Activated T-cell treated with anti-CD3 and anti-CD28 coated beads, Interleukin-2, amount 50 U/mL, for 24 hours (primary cell): ENCODE measurements at places on chromosomes 2 and 18.

GRCh38 chr2:153509133-153509532 lies 30.6 kb upstream of the RPRM start:
- H3K27me3 ChIP-seq, result peaks cover 4% of the 10 kb centered on the region
- no peak overlapping the region for H3K4me3 ChIP-seq
- DNase-seq, result no peak
- no peaks in the 10 kb centered on the region for H3K4me1 ChIP-seq

GRCh38 chr2:66587216-66587615 lies 152.3 kb downstream of the MEIS1 start:
- no peak overlapping the region for H3K27ac ChIP-seq
- peaks cover 4% of the 10 kb centered on the region for H3K27me3 ChIP-seq
- no peaks in the 10 kb centered on the region for H3K4me1 ChIP-seq
- no peak for DNase-seq
- no peak overlapping the region for H3K4me3 ChIP-seq

- H3K4me3 ChIP-seq, result no peak overlapping the region
- peaks cover 11% of the 10 kb centered on the region for H3K4me1 ChIP-seq
- H3K27me3 ChIP-seq, result no peaks in the 10 kb centered on the region
- no peak for DNase-seq
- peaks cover 85% of the 10 kb centered on the region for H3K36me3 ChIP-seq
Measured at GRCh38 chr2:121387591-121388325, 102.8 kb upstream of the TFCP2L1 start.

DNA sequence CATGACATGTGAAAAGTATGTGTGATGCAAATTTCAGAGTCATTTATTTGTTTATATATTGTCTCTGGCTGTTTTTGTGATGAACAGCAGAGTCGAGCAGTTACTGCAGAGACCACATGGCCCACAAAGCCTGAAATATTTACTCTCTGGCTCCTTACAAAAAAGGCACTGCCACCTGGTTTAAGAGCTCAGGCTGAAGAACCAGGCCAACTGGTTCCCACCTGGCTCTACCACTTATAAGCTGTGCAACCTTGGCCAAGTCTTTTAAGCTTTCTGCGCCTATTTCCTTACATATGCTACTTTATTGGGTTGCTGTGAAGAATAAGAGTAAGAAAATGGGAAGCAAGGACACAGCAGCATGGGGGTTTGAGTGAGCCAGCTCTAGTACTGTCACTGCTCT lies 207.6 kb downstream of the L3MBTL4 start:
- no peaks in the 10 kb centered on the region for H3K27me3 ChIP-seq
- H3K4me3 ChIP-seq, result no peak overlapping the region
- DNase-seq, result no peak
- no peaks in the 10 kb centered on the region for H3K36me3 ChIP-seq

DNA sequence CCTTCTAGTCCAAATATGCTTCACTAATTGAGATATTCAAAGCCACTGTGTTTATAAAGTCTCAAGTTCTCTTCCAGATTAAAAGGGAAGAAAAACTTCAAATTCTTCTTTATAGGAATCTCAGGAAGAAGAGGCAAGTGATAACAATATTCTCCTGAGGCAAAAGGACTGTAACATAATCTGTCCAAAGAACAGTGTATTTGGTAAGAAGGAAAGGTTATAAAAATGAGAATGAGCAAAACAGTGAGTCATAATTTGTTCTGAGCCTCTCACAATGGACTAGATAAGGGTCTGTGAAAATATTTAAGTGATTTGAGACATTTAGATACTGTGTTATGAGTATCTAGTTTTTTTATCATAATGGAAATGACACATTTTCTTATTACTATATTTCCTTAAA lies 44.3 kb downstream of the SNRPD1 start:
- H3K4me1 ChIP-seq, result peaks cover 5% of the 10 kb centered on the region
- H3K27me3 ChIP-seq, result no peaks in the 10 kb centered on the region
- peaks cover 66% of the 10 kb centered on the region for H3K36me3 ChIP-seq
- H3K27ac ChIP-seq, result no peak overlapping the region
- no peak overlapping the region for H3K4me3 ChIP-seq

GRCh38 chr18:64539847-64540246 lies 391.0 kb upstream of the LINC00305 start:
- H3K27me3 ChIP-seq, result no peaks in the 10 kb centered on the region
- H3K4me3 ChIP-seq, result no peak overlapping the region
- no peak overlapping the region for H3K27ac ChIP-seq
- H3K36me3 ChIP-seq, result no peaks in the 10 kb centered on the region
- H3K4me1 ChIP-seq, result no peaks in the 10 kb centered on the region

GRCh38 chr18:49666045-49666775 lies 104.4 kb downstream of the LIPG start:
- no peaks in the 10 kb centered on the region for H3K4me1 ChIP-seq
- no peak overlapping the region for H3K27ac ChIP-seq
- H3K4me3 ChIP-seq, result no peak overlapping the region
- H3K27me3 ChIP-seq, result peaks cover 33% of the 10 kb centered on the region
- no peak for DNase-seq

- H3K36me3 ChIP-seq, result no peaks in the 10 kb centered on the region
- H3K4me3 ChIP-seq, result no peak overlapping the region
Measured at GRCh38 chr2:158359846-158360245, 96.7 kb downstream of the CCDC148 start.

GRCh38 chr2:227280895-227281294 lies 44.2 kb upstream of the MFF start:
- no peak overlapping the region for H3K27ac ChIP-seq
- no peaks in the 10 kb centered on the region for H3K36me3 ChIP-seq
- no peak overlapping the region for H3K4me3 ChIP-seq
- no peak for DNase-seq
- no peaks in the 10 kb centered on the region for H3K4me1 ChIP-seq
- no peaks in the 10 kb centered on the region for H3K27me3 ChIP-seq

DNA sequence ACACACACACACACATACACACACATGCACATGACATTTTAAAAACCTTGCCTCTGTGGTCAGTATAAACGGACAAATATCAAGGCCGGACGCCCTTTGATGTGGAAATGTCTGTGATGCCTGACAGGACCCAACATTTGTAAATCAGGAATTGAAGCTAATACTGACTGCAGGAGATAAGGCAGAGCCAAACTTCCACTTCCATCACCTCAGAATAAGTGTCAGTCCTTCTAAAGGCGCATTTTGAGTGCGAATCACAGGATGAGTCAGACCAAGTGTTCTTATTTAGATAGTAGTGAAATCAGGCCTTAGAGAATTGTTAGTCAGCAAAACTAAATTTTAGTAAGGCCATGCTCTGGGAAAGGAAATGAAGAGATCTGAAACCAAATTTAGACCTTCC lies 211.7 kb upstream of the LRATD1 start:
- H3K27me3 ChIP-seq, result no peaks in the 10 kb centered on the region
- no peaks in the 10 kb centered on the region for H3K4me1 ChIP-seq
- H3K27ac ChIP-seq, result no peak overlapping the region
- H3K4me3 ChIP-seq, result no peak overlapping the region
- H3K36me3 ChIP-seq, result no peaks in the 10 kb centered on the region

GRCh38 chr18:12946549-12947284 lies 1.1 kb upstream of the SEH1L start:
- peaks cover 45% of the 10 kb centered on the region for H3K36me3 ChIP-seq
- peak overlapping the region; percentile 92 for H3K4me3 ChIP-seq
- peaks cover 46% of the 10 kb centered on the region for H3K4me1 ChIP-seq
- DNase-seq, result no peak

GRCh38 chr2:157428500-157429175 lies 15.3 kb downstream of the CYTIP start:
- H3K27ac ChIP-seq, result peak overlapping the region; percentile 89
- H3K4me1 ChIP-seq, result peaks cover 88% of the 10 kb centered on the region
- H3K27me3 ChIP-seq, result no peaks in the 10 kb centered on the region
- DNase-seq, result no peak
- H3K4me3 ChIP-seq, result peak overlapping the region; percentile 92
- peaks cover 100% of the 10 kb centered on the region for H3K36me3 ChIP-seq

- H3K4me3 ChIP-seq, result no peak overlapping the region
- no peak overlapping the region for H3K27ac ChIP-seq
- no peaks in the 10 kb centered on the region for H3K4me1 ChIP-seq
- DNase-seq, result no peak
- peaks cover 4% of the 10 kb centered on the region for H3K27me3 ChIP-seq
- no peaks in the 10 kb centered on the region for H3K36me3 ChIP-seq
Measured at GRCh38 chr18:24695168-24695567, 234.7 kb downstream of the HRH4 start.

DNA sequence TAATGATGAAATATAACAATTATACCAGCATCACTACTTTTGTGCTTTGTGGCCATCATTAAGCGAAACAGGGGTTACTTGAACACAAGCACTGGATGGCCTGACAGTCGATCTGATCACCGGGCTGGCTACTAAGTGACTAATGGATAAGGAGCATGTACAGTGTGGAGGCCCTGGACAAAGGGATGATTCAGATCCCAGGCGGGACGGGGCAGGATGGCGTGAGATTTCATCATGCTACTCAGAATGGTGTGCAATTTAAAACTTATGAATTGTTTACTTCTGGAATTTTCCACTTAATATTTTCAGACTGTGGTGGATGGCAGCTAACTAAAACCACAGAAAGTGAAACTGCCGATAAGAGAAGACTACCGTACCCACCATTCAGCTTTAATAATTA lies 7.0 kb upstream of the CLIP4 start:
- peaks cover 9% of the 10 kb centered on the region for H3K4me1 ChIP-seq
- H3K4me3 ChIP-seq, result no peak overlapping the region
- H3K27ac ChIP-seq, result no peak overlapping the region

DNA sequence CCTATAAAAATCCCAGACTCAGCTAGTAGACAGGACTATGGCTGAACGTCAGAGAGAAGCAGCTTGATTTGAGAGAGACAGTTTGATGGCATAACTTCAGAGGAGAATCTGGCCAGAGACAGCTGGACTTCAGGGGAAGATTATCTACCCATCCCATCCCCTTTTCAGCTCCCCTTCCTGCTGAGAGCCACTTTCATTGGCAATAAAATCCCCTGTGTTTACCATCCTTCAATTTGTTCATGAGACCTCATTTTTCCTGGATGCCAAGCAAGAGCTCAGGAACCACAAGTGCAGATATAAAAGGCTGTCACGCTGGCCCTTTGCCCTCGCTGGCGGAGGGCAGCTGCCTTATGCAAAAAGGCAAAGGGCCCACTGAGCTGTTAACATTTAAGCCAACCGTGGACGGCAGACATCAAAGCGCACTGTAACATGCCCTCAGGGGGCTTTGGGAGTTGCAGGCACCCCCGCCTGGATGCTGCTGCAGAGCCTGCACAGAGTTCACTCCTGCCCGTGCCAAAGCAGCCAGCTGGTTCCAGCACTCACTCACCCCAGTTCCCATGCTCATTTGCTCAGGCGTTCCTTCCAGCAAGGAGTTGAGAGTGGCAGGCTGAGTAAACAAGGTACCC lies 164.3 kb upstream of the PGAP1 start:
- H3K4me3 ChIP-seq, result no peak overlapping the region
- H3K4me1 ChIP-seq, result peaks cover 24% of the 10 kb centered on the region
- H3K27me3 ChIP-seq, result no peaks in the 10 kb centered on the region
- H3K27ac ChIP-seq, result peak overlapping the region; percentile 45
- peaks cover 81% of the 10 kb centered on the region for H3K36me3 ChIP-seq

DNA sequence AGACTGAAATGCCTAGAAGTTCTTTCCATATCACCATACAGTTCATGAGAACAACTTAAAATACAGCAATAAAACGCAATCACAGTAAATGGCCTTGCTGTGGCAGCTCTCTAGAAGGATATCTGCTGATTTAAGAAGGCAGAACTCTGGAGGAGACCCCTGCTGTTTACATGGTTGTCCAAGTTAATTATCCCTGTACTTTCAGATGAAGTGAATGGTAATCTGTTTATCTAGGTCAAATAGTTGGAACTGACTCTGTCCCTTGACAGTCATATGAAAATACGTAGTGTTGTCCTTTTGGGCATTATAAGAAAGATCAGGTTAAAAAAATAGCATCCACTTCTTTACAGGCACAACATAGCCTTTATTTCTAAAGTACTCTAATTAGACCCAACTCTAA lies 115.6 kb downstream of the COLEC12 start:
- H3K27me3 ChIP-seq, result peaks cover 25% of the 10 kb centered on the region
- DNase-seq, result no peak
- H3K4me3 ChIP-seq, result no peak overlapping the region
- no peaks in the 10 kb centered on the region for H3K36me3 ChIP-seq

DNA sequence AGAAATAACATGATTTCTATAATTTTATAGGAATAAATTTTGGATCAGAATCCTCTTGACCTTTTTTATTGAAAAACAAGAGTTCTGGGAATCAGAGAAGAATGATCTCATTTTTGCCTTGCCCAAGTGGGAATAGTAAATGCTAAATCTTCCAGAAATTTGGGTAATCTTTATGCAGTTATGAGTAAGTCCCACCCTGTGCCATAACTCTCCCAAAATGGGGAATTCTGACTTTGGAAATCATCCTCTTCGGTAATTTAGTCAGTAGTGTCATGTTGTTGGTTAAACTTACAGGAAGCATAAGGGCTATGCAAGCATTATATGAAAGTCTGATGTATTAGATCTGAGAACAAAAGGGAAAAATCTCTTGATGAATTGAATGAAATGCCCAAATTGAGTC lies 20.6 kb upstream of the ARHGAP28 start:
- no peaks in the 10 kb centered on the region for H3K4me1 ChIP-seq
- no peak for DNase-seq
- no peak overlapping the region for H3K27ac ChIP-seq
- H3K36me3 ChIP-seq, result no peaks in the 10 kb centered on the region

DNA sequence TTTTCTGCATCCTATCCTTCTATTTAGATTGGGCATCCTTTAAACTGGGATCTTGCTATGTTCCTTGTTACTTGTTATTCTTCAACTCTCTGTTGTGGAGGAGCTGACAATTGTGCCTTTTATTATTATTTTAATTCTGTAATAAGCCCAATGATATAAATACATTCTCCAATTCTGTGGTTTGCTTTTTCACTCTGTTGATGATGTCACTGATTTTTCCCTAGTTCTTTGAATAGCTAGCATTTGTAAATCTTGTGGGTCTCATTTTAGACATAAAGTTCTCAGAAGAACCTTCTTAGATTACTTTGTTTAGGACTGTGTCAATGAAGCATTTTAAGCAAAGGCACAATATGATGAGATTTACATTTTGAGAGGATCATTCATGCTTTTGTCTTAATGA lies 79.5 kb upstream of the SLC8A1 start:
- peaks cover 6% of the 10 kb centered on the region for H3K4me1 ChIP-seq
- no peaks in the 10 kb centered on the region for H3K27me3 ChIP-seq
- no peak overlapping the region for H3K4me3 ChIP-seq

- no peak for DNase-seq
- H3K27me3 ChIP-seq, result peaks cover 3% of the 10 kb centered on the region
- peak overlapping the region; percentile 58 for H3K4me3 ChIP-seq
- H3K4me1 ChIP-seq, result peaks cover 60% of the 10 kb centered on the region
- peak overlapping the region; percentile 82 for H3K27ac ChIP-seq
- no peaks in the 10 kb centered on the region for H3K36me3 ChIP-seq
Measured at GRCh38 chr2:197838036-197838435, 33.6 kb downstream of the PLCL1 start.

- H3K27ac ChIP-seq, result no peak overlapping the region
- H3K27me3 ChIP-seq, result no peaks in the 10 kb centered on the region
- H3K36me3 ChIP-seq, result no peaks in the 10 kb centered on the region
- no peak overlapping the region for H3K4me3 ChIP-seq
- no peak for DNase-seq
- peaks cover 35% of the 10 kb centered on the region for H3K4me1 ChIP-seq
Measured at GRCh38 chr2:207071820-207072219, 93.9 kb downstream of the KLF7 start.
